ENCODE measurements at places on chromosomes 7 and 10.

DNA sequence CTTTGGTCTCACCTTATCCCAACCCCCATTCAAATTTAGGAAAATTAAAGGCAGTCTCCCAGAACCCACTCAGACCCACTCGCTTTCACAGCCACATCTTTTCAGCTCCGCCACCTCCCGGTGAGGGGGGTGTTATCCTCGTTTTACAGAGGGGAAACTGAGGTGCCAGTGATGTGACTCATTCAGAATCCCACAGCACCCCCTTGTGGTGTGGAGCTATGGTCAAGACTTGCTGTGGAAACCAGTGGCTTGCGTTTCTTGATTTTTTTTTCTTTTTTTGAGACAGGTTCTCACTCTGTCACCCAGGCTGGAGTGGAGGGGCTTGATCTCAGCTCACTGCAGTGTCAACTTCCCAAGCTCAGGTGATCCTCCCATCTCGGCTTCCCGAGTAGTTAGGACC is 27.6 kb downstream of the SLC35G1 start:
- no peak for DNase-seq

GRCh38 chr7:128774029-128774689 is 1.4 kb downstream of the OPN1SW start:
- no peak for DNase-seq

GRCh38 chr10:10726101-10726500 is 291.6 kb upstream of the CELF2 start:
- no peak for DNase-seq

DNA sequence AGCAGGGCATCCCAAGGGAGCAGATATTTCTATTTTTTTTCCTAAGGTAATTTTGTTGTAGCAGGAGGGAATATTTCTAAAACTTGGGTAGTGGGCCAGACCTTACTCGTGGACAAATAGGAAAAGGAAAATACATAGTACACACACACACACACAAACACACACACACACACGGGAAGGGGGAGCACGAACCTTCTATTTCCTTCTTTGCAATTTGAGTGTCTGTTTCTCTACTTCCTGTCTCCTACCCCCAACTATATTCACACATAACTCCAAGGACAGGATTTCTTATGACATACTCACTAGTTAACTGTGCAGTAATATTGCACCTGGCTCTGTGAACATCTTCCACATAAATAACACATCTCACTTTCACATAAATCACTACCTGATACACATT is 4.4 kb downstream of the LDB1 start:
- no peak for DNase-seq

GRCh38 chr10:5453749-5454489 is 41.6 kb downstream of the NET1 start:
- no peak for DNase-seq

DNA sequence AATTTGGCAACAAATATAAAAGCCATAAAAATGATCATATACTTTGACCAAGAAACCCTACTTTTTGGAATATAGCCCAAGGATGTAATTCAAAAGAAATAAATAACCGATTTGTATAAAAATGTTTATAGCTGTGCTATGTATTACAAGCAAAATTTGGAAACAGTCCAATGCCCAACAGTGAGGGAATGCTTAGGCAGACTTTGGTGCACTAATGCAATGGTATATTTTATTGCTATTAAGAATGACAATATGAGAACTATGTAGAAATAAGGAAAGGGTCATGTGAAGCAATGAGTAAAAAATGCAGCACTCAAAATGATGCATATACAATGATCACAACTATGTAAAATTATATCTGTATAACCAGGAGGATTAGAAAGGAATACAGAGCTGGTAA is 273.8 kb upstream of the HPS1 start:
- DNase-seq = no peak

- DNase-seq = no peak
Measured at GRCh38 chr7:114916261-114916892, 5.5 kb upstream of the MDFIC start.

- DNase-seq = no peak
Measured at GRCh38 chr7:2761131-2761624, 73.2 kb downstream of the AMZ1 start.

DNA sequence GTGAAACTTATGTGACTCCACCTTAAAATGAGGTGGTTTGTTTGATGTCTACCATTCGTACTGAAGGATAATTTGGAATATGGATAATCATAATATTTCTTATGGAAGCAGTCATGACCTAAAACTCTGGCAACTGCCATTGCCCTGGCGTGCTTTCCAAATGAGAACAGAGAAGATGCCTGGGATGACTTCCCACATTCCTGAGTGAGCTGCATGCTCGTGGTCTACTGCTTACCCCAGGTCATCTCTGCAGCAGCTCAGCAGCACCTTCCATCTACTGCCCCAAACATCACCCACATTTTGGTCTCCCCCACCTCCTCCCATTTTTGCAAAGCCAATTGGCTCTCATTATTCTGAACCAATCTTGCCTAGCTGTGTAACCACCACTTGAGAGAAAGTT is 40.1 kb downstream of the LYZL1 start:
- DNase-seq = no peak

- DNase-seq = no peak
Measured at GRCh38 chr7:22842973-22843372, 20.3 kb upstream of the TOMM7 start.

DNA sequence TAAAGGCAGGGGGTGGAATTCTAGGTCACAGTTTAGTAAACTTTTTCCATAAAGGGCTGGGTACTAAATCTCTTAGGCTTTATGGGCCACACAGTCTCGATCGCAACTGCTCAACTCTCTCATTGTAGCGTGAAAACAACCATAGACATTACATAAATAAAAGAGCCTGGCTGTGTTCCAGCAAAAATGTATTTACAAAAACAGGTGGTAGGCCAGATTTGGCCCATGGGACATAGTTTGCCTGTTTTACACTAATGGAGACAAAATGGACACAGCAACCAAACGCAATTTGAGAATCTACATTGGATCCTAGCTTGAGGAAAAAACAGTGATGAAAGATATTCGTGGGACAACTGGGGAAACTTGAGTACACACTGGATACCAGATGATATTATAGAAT is 23.2 kb upstream of the MALSU1 start:
- DNase-seq = no peak

GRCh38 chr7:133275446-133276095 is 22.7 kb downstream of the EXOC4 start:
- no peak for DNase-seq

GRCh38 chr7:116953906-116954838 is 871 bp downstream of the ST7 start:
- DNase-seq = no peak

DNA sequence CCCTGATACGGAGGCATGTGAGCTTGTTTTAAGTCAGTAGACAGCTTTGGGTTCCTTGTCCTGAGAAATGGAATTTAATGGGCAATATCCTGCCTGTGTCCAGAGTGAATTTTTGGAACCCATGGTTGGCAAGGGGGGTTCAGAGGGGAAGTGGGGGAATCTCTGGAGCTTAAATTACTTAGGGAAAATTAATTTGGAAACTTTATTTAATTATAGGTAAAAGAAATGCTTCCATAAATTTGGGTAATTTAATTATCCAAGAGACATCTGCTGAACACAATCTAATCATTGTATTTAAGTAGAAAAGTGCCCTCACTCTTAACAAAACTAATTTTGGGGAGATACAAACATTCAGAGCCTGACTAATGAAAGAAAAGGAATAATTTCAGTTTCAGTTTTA is 99.7 kb downstream of the PLXNA4 start:
- DNase-seq = no peak

GRCh38 chr7:133095119-133095671 is 13.3 kb upstream of the CHCHD3 start:
- no peak for DNase-seq

DNA sequence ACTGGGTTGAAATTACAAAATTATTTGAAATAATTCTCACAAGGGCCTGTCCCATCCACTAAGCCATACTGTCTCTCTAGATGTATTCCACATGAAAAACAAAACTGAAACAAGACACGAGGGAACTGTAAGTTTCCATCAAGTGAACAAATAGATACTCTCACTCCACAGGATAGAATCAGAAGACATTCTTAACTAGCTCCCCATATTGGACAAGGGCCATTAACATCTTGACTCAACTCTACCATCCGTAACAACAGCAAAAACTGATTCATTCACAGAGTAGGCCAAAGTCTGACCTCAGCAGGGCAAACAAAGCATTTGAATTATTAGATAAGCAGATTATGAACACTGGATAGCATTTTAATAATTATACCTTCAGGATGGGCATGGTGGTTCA is 29.1 kb downstream of the UBE2H start:
- DNase-seq = no peak

Measured in omental fat pad (tissue), 4 donors.